ENCODE measurements at places on chromosomes 12 and 14. TPM values are rescaled to one million over a fixed set of nuclear protein-coding genes. Genes with fewer than 3 reads are reported as not detected.
A peak's percentile ranks its signal among the peaks of the same experiment; 100 is the strongest.

DNA sequence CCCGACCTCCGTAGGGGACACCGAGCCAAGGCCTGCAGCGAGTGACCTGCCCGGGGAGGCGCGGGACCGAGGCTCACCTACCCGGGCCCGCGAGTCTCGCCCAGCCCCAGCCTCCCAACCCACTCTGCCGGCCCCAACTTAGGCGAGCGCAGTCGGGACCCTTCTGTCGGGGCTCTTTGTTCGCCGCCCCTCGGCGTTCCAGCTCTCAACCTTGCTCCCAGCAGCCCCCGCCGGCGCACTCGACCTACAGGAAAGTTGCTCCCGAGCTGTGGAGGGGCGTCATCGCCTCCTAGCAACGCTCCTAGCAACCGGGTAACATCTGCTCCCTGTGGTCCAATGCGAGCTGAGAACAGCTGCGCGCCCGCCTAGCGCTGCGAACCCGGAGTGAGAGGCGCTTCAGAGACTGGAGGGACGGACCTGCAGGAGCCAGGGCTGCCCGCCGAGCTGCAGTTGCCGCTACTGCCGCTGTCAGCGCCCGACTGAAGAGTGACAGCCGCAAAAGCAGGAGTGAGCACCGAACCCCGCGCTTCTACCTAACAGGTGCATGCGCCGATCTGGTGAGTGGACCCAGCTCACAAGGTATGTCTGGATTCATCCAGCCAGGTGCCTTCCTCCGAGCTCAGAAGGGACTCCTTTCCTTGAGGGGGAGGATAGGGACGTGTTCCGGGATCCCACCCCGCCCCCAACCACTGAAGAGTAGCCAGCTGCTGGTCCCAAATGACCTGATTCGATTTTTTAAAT lies 355.0 kb downstream of the SNAPC1 start:
- peak; percentile 90 for DNase-seq

Gene TSPAN8
- total RNA-seq = 1.8 TPM

DNA sequence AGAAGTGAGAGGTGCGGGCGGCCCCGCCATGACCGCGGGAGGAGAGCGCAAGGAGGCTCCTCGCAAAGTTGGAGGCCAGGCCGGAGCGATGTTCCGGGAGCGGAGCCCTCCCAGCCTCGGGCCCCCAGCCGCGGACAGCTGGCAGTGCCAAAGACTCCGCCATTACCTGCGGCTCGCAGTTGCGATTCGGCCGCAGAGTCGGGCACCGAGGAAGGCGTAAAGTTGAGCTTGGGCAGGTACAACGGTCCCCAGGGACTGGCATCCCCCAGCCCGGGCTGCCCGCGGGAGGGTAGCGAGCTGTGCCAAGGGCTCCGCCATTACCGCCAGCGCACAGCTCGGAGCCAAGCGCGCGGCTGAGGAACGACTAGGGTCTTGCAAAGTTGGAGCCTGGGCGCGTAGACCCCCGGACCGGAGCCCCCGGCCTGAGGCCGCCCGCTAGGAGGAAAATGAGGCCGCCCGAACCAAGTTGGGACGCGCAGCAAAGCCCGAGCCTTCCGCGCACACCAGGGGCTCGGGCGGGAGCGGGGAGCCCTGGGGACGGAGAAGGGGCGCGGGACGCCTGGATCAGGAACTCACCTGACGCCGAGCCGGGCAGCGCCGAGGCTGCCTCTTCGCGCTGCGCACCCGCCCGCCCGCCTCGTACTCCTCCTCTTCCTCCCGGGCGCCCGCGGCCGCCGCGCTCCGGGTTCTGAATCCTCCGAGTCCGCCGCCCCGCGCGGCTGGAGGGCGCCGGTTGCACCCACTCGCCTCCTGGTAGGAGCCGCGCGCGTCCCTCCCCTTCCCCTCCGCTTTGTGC lies 677 bp downstream of the NOS1 start:
- peak; percentile 82 for DNase-seq

DNA sequence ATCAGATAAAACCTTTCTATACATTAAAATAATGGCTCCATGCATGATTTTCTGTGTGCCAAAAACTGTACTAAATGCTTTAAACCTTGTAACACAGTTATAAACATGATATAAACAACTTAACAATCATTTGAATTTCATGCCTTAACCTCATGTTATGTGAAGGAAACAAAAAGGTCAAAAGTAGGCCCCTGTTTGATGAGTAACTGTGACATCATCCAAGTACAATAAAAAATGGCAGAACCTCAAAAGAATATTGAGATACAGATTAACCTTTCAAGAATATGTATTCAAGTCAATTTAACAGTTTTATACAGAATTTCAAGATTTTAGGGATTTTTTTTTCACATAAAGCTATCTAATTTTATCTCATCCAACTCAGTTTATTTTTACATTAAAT lies 310.7 kb upstream of the DCN start:
- DNase-seq = no peak

DNA sequence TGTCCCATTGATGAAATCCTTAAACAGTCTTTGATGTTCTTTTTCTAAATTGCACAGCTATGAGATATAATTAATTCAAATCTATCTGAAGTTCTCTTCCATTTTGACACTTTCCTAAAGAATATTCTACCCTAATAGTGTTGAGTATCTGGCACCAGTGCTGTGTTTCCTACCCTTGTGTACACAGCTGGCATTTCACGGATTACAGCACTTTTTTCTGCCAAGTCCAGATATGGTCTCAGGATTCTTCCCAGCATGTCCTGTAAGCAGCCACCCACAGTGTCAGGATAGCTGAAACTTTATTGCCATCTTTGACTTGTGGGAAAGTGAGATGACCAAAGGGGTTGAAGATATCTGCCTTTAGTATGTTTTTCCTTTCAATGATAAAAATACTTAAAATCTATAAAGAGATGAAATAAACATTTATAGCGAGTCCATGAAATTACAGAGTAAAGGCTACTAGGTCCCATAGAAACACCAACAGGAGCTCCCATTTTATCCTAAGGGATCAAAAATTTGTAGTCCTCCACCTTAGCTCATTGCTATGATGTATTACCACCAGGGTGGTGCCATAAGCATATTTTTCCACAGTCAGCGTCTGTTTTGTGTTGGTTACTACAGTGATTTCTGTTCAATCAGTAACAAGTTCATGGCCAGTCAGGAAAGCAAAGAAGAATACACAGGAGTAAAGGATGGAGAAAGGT lies 96.7 kb downstream of the TRHDE start:
- DNase-seq = no peak

Measured in mesenteric fat pad (tissue), 1 donor.